Stimulated activated CD8-positive, alpha-beta memory T cell treated with anti-CD3 and anti-CD28 coated beads, Interleukin-4, amount 100 ng/mL, for 4 hours (primary cell): ENCODE measurements at places on chromosomes 4 and X.

- DNase-seq: no peak
Observed at GRCh38 chr4:137861682-137862081, 329.4 kb upstream of the PCDH18 start.

DNA sequence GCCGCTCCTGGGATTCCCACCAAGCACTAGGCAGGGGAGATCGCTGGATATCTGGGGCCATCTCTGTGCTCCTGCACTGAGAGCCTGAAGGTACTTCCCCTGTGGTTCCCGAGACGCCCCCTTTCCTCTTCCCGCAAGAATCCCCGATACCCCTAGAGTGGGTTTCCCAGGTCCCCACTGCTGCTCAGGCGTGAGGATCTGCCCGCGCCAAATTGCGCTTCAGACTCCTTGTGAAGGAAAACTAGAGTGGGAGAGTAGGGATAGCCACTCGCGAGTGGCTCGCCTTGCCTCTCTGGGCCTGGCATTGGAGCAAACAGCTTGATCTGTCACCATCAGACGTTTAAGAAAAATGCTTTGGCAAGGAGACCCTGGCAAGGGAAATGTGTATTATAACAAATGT, 1.5 kb downstream of the IL1RAPL2 start:
- no peak for DNase-seq

GRCh38 chr4:55177461-55177860, 52.1 kb upstream of the KDR start:
- DNase-seq: no peak

DNA sequence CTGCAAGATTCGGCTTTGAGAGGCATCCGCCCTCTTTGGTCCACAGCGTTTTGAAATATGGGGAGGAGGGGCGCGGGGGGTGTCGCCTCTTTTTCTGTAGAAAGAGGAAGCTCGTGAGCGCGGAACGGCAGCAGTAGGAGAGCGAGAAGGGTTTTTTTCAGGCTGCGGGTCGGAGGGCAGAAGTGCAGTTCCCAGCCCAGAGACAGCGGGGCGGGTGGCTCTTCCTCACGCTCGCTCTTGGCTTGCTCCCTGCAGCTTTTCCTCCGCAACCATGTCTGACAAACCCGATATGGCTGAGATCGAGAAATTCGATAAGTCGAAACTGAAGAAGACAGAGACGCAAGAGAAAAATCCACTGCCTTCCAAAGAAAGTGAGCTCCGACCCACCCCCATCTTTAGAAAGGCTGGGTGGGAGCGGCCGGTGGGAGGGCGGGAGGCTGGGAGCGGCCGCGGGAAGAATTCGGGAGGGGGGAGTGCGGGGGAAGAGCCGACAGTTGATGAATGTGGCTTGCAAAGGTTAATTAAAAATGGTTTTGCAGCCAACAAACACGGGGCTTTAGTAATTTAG, 1.2 kb downstream of the TMSB4X start:
- DNase-seq: no peak

GRCh38 chrX:27336466-27337091, 126.6 kb downstream of the PPP4R3C start:
- DNase-seq: no peak

- DNase-seq: no peak
Observed at GRCh38 chr4:101660607-101661006, 129.9 kb upstream of the BANK1 start.

- no peak for DNase-seq
Observed at GRCh38 chr4:38489011-38489861, 174.8 kb upstream of the KLF3 start.
